ENCODE measurements at places on chromosomes 16 and 17.

DNA sequence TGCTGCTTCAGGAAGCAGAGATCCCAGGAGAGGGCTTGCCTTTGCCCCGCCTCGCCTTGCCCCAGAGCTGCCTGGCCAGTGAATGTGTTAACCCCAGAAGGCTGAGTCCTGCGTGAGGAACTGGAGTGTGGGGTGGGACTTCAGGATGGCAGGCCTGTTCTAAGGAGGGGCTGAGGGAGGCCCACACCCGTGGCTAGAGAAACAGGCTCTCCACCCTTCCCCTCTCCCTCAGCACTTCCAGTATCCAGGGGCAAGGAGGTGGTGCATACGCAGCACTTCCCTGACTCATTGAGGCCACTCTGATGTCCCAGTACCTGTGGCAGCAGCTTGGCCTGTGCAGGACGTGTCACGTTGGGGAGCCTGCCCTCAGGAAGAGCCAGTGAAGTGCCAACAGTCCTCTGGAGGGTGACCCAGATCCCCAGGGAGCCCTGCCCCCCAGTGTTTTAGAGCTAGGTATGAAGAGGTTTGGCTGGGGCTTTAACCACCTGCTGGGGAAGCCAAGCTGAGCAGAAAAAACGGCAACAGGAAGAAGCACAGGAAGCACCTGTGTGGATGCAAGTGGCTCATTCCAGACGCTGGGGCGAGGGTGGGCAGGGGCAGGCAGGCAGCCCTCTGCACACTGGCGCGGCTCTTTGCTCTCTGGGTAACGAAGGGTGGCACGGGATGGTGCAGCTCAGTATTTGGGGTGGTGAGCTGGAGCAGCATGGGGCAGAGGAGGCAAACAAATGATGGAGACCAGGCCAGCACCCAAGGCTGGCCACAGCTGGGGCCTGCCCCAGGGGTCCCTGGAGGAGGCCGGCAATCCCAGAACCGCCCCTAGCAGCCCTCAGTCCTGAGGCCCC is 14.7 kb upstream of the CTCF start:
- no peak for DNase-seq

DNA sequence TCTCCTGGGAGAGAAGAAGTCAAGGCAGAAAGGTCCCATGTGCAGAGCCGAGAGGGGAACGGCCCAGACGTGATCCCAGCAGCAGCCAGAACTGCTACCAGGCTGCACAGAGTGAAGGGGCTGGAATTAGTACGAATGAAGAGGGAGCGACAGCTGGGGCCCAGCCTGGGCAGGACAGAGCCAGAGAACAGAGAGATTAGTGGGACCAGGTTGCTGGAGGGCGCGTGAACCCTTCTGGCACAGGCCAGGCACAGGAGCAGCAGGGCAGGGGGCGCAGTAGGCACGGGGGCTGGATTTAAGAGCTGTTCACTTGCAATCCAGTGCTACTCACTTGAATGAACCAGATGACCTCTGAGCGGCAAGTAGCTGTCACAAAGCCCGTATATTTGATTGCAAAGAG is 66.9 kb downstream of the PLXDC1 start:
- DNase-seq, result no peak

GRCh38 chr16:82138478-82139285 is 31.3 kb downstream of the MPHOSPH6 start:
- DNase-seq, result no peak

GRCh38 chr16:50006964-50007363 is 18.1 kb upstream of the CNEP1R1 start:
- no peak for DNase-seq

DNA sequence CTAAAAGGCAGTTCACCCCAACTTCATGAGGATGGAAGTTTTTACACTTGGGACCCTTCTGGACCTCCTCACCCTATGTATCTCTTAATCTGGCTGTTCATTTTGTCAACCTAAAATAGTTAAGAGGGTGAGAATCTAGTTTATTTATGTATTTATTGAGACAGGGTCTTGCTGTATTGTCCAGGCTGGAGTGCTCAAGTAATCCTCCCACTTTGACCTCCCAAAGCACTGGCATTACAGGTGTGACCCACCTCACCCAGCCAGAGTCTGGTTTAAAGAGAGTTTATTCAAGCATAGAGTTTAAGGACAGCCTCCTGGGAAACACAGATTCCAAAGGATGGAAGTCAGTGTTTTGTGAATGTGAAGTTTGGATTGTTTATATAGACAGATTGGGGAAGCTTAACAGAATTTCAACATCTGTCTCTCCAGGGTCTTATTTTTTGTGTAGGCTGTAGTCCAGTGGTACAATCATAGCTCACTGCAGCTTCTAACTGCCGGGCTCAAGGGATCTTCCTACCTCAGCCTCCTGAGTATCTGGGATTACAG is 8.0 kb upstream of the APPBP2 start:
- no peak for DNase-seq

GRCh38 chr17:75933808-75934207 is 7.0 kb downstream of the FBF1 start:
- DNase-seq, result no peak

- DNase-seq, result no peak
These were observed 30.0 kb downstream of the EEF2K start for GRCh38 chr16:22235839-22236745.

DNA sequence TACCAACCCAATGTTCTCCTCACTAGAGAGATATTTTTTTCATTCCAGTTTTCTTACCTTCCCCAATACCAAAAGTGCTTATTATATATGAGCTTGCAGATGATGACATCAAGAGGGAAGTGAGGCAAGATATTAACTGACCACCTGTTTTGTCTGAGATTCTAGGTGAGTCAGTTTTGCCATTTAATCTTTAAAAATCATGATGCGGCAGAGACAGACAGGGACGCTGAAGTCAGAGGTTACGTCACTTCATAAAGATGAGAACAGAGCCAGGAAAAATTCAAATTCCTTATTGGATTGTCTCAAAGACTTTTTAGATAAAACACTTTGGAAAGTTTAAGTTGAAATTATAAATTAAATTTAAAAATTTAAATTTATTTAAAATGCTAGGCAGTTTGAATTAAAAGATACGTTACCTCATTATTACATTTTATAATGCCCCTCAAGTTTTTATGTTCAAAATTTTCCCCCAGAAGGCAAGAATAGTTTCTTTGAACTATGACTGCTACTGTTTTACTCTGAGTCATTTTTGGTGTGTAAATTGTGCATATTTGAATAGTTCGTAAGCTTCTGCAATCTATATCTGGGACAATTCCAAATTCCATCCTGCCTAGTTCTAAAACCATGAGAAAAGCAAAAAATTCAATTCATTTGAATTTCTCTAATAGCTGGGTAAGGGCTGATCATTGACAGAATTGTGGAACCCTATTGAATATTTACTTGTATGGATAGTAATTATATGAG is 839.6 kb upstream of the GOT2 start:
- no peak for DNase-seq

DNA sequence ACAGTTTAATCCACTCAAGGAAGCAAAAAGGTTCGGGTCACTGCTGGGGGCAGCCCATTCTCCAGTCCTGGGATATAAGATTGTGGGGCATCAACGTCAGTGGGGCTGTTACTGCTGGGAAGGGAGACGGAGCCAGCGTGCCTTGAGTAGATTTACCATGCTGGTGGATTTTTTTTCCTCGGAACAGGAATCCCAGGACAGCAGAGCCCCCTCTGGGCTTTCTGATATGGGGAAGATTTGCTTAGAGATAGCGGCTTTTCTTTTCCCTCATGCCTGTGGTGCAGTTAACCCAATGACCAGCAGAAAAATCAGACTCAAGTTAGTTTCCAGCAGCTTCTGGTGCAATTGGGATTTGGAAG is 35.4 kb downstream of the WSCD1 start:
- DNase-seq, result no peak

GRCh38 chr17:8537734-8538133 is 92.8 kb downstream of the MYH10 start:
- DNase-seq, result no peak

DNA sequence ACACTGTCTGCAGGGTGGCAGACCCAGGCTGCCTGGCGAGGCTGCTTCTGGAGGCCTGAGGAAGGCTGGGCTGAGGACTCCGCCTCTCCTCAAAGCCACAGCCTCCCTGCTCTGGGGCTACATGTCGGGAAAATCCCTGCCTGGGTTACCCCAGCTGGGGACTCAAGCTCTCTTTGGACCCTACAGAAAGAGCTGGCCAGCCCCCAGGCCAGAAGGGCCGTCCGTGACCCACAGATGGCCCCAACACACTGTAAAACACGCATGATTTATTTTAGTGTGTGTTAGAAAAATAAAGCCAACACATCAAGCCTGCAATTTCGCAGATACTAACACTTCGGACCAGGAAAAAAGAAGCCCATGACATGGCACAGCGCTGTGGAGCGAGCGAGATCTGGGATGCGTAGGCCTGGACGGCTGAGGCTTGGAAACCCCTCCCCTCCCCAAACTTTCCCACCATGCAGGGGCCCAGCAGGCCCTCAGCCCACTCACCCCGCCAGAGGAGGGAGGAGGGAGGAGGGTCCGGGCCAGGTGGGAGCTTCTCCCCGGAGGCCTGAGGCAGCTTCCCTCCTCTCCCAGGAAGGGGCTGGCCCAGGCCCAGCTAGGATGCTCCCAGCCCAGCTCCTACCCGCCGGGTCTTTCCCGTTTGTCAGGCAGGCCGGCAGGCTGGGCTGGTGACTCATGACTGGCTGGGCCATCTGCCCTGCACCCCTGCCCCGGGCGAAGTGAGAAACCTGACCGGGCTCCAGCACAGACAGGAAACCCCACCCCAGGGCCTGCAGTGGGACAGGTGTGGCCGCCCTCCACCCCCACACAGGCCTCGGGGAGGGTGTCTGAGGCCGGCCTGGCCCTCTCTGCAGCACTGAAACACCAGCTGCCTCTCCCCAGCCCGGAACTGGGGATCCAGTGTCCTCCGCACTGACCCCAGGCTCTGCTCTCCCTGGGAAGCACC is 34.1 kb upstream of the SLC38A10 start:
- no peak for DNase-seq

DNA sequence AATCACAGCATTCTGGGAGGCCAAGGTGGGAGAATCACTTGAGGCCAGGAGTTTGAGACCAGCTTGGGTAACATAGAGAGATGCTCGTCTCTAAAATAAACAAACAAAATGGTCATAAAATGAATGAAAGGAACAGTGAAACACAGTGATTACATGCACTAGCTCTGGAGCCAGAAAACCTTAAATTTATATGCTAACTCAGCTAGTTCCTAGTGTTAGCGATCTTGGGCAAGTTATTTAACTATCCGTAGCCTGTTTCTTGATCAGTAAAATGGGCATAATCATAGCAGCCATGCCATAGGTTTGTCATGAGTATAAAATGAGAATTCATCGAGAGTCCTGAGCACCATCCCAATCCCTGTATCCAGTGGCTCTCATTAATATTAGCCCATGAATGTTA is 271.0 kb downstream of the GRIN2A start:
- DNase-seq, result no peak

- DNase-seq, result no peak
These were observed 59.3 kb downstream of the IKZF3 start for GRCh38 chr17:39804839-39805238.

DNA sequence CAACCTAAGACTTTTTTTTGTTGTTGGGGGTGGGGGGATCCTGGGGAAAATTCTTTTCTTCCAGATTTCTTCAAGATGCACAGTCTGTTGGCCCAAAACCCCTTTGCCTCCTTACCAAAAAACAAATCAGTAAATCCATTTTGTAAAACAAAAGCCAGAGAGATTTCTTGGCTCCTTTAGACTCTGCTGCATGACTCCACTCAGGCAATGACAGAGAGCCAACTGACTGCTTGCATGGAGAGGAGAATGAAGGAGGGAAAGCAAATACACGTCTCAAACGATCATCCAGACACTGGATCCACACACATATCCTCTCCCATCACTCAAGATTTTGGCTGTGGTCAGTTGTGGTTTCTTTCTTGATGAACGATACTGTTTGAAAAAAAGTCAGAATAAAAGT is 13.8 kb downstream of the COPRS start:
- DNase-seq, result no peak

- no peak for DNase-seq
These were observed 15.7 kb downstream of the ASGR2 start for GRCh38 chr17:7098802-7099459.

- DNase-seq, result no peak
These were observed 2.9 kb downstream of the CMIP start for GRCh38 chr16:81447383-81448101.

DNA sequence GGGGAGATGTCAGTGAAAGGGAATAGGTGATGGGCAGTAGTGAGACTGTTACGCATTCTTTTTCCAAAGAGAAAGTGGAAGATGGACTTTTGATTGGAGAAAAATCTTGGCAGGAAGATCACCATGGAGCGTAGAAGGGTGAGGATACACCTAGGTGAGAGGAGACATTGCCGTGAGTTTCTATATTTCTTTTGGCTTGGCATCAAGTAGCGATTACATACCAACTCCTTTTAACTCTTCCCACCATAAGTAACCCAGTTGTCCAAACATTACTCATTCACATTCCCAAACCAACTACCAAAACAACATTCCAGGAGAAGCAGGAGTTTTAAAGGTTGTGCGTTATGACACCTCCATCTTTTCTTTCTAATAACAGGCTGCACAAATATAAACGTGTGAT is 10.7 kb upstream of the KRT28 start:
- DNase-seq, result no peak

DNA sequence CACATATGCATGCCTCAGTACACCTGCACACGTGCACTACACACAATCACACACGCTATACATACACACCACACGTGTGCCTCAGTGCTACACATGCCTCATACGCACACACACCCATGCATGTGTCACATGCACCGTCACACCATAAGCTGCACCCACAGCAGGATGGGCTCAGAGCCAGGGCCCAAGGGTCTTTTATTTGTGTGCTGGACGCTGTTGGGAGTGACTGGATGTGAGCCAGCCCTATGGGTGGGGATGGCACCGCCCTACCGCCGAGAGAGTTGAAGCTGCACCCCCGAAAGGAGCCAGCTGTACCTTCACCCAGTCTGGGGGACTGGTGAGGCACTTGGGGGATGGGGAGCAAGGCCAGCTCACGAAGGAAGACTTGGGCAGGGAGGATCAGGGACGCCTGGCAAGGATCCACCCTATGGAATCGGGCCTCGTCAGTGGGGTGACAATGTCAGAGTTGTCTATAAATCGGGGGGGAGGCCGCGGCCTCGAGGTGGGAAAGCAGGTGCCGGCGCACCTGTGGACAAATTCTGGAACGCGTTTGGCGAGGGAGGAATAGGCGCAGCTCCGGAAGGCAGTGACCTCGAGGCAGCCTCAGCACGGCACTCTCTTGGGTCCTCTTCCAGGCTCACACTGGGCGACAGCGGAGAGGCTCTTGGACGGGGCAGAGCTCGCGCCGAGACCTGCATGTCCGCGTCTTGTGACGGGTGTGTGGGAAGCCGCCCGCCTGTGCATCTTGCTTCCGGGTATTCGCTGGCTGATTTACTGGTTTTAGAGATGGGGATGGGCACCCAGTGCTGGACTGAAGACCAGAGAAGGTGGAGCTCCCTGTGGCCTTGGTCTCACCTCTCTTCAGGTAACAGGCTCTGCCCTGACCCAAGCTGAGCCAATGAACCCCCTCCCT is 7.3 kb downstream of the RGS11 start:
- no peak for DNase-seq

GRCh38 chr16:81610144-81610842 is 165.7 kb downstream of the CMIP start:
- DNase-seq, result no peak

- DNase-seq, result no peak
These were observed 18.1 kb upstream of the ARL2BP start for GRCh38 chr16:57226701-57227621.

Measured in stimulated activated CD4-positive, alpha-beta T cell treated with anti-CD3 and anti-CD28 coated beads, Interleukin-2, amount 100 ng/mL, for 4 hours (primary cell).